ENCODE measurements at places on chromosomes 6 and 20.

GRCh38 chr6:93416571-93417420 lies 2.6 kb downstream of the EPHA7 start:
- DNase-seq, result no peak

DNA sequence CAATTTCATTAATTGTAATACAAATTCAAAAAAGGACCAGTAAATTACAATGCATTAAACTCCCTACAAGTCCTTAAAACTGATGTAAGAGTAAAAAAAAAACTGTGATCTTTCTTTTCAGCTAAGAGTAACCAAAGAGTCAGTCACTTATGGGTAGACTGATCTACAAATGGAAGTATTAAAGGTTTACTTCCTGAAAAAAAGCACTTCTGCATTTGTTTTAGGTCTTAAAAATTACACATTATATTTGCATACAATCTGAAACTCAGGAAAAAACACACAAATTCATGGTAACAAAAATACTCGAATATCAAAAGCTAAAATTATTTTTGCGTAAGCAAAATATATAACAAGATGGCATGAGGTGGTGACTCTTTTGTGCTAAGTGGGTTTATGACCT lies 23.5 kb downstream of the USP49 start:
- no peak for DNase-seq

DNA sequence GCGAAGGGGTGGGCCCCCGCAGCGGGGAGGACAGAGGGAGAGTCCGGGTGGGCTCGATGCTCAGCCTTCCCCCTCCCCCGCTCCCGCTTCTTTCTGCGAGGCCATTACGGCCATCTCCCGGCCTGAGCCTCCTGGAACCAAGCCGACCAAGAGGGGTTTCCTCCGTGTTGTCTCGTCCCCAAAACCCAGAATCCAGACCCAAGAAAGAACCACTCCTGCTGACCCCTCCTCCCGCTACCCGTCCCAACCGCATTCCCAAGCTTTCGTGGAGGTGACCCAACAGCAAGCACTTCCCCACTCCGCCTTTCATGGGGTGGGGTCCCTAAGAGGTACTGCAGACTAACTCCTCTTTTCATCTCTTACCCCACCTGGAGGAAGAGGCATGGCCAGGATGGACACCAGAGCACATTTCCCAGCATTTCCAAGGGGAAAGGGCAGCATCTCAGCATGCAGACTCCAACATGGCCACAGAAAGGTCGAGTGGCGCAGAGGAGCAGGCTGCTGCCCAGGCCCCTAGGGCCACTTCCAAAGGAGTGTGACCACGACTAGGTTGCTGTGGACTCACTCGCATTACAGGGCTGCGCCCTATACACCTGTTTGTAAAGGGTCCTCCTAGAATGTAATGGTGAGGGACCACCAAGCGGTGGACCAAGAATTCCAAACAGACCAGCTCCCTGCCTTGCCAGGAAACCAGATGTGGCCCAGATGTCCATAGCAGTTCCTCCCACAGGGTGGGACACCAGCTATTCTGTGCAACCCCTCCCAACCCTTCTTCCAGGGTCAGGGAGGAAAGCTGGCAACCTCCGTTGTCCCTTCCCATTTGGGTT lies 53.4 kb downstream of the MRPL14 start:
- DNase-seq, result no peak

- DNase-seq, result no peak
These were observed 622.8 kb downstream of the QKI start for GRCh38 chr6:164037171-164037870.

GRCh38 chr6:41607736-41608135 lies 30.5 kb upstream of the MDFI start:
- DNase-seq, result no peak

DNA sequence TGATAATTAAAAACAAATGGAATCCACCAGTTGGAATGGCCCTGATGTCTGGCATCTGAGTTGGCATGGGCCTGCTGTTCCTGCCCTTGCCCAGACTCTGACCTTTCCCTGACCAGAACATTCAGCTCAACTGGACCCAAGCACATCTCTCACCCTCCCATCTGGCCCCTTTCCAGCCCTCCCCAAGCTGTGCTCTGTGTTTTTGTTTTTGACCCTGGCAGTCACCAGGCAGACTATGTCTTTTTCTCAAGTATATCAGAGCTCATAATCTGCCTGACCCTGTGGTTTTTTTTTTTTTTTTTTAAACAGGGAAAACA lies 117.6 kb downstream of the TRDN start:
- no peak for DNase-seq

DNA sequence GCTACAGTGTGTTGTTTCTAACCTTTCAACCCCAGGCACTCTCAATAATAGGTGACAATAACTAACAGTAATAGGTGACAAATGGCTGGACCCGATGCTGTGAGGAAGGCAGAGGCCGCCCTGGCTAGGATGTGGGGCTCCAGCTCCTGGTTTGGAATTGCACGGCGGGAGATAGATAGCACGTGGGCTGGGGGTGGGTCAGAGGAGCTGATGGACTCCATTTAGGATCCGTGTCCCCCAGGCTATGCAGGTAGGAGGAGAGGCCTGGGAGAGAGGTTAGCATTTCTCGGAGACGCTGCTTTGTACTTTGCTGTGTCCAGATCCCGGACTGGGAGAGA lies 61.4 kb downstream of the EZR start:
- no peak for DNase-seq

DNA sequence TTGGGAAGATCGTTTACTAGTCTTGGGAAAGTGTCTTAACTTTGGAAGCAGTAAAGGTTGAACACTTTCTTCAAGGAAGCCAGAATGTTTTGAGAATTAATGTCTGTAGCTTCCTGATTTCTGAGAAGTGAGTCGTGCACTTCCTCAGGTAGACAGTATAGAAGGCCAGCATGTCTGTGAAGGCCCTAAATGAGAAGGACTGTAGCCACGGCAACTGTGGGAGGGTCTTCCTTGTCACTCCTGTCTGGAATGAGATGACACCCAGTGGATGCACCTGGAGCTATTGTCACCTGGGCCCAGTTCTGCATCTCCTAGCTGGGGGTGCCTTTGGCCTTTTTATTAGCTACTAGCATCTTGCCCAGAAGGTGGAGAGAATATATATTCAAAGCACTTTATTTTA lies 8.8 kb downstream of the STX16 start:
- no peak for DNase-seq

- no peak for DNase-seq
These were observed 83.3 kb upstream of the QKI start for GRCh38 chr6:163331245-163331644.

DNA sequence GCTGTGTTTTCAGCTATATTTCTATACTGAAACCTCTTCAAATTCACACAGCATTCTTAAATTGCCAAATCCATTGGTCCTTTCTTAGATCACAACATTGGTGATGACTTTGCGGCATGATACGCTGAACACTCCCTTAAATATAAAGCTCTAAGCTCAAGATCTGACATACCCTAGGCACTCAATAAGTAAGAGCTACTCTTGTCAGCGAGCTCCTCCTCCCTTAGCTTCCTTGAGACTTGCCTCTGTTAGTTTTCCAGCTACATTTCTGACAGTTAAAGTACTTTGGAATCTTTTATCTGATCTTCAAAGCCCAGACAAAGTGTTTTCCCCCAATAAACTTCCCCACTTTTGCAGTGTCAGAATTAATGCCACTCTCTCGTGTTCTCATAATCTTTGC lies 117.0 kb downstream of the HIVEP2 start:
- no peak for DNase-seq

DNA sequence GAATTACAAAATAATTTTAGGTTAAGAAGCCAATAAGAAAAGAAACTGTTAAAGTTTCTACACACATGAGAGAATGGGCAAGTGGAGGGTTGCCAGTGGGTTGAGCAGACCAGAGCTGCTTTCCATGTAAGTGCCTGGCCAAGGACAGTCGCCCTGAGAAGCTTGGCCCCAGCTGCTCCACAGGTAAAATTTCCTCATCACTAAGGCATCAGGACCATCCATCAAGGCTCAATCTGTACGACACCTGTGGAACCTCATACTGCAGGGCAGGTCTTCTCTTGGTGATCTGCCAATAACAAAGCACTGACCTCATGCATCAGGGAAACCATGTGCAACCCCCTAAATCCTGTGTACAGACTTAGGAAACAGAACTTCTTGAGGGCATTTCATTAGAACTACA lies 115.4 kb downstream of the INSM1 start:
- no peak for DNase-seq

Data from stimulated activated CD8-positive, alpha-beta memory T cell treated with anti-CD3 and anti-CD28 coated beads, Interleukin-7, amount 100 ng/mL, for 1 hour (primary cell).